OCI-LY7 (cell line): ENCODE measurements at places on chromosomes 16 and 17. TPM values are rescaled to one million over a fixed set of nuclear protein-coding genes. Genes with fewer than 3 reads are reported as not detected.

DNA sequence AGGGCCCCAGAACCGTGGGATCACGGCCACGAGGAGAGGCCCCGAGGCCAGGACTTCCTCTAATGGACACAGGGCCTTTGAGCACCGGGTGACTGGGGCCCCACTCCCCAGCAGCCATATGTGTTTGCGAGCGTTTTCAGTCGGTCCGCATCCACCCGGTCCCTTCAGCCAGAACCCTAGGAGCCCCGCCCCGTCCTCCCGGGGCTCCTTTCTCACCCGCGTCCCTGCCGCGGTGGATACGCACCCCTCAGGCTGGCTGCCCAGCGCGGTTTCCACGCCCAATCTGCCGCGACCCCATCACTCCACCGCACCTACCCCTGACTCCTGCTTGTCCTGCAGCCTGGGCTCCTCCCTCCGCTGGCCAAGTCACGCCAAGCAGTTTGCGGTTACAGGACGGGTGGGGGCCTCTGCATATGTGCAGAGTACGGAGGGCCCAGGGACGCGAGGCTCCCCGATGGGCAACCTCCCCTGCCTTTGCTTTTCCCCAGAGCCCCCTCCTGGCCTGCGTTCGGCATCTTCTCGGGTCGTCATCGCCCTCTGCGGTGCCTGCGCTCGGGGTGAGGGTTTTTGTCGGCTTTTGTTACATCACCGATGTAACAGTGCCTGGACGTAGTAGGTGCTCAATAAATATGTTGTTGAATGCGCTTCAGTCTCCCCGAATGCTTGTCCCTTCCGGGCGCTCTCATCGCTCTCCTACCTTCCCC, 1.0 kb upstream of the TTYH2 start:
- DNase-seq, result no peak

The CDH3 gene
- total RNA-seq, result 0.46 TPM in 1 of 2 replicates, not detected in the other

The TNFSF13 gene
- total RNA-seq, result 4.8 and 6.0 TPM in 2 replicates

DNA sequence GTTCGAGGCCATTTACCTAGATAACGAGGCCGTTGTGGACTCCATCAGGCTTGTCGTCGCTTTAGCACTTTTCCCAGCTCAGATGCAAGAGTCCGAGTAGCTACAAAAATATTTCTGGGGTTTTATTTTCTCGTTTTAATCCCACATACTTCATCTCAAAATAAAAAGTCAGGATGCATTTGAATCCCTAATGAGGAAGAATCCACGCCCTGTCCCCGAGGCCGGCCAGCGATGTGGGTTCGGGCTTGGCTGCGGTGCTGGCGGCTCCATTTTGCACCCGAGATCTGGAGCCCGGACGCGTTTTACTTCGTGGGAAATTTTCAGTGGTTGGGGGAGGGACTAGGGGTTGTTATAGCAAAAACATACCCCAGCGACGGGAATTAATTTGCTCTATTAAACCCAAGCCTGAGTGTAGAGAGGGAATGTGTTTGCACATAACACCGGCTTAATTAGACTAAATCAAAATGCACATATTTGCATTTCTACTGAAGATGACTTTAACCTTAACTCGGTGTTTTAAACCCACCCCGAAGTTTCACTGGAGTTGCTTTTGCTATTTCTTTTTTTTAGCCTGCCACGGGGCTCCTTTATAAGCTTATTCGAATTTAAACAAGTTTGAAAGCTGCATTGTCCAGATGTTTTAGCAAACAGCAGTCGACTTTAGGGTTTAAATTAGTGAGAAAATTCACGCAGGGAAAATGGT, 4.8 kb downstream of the IRX5 start:
- no peak for DNase-seq

The KRTAP9-8 gene
- not detected in 2 replicates for total RNA-seq

DNA sequence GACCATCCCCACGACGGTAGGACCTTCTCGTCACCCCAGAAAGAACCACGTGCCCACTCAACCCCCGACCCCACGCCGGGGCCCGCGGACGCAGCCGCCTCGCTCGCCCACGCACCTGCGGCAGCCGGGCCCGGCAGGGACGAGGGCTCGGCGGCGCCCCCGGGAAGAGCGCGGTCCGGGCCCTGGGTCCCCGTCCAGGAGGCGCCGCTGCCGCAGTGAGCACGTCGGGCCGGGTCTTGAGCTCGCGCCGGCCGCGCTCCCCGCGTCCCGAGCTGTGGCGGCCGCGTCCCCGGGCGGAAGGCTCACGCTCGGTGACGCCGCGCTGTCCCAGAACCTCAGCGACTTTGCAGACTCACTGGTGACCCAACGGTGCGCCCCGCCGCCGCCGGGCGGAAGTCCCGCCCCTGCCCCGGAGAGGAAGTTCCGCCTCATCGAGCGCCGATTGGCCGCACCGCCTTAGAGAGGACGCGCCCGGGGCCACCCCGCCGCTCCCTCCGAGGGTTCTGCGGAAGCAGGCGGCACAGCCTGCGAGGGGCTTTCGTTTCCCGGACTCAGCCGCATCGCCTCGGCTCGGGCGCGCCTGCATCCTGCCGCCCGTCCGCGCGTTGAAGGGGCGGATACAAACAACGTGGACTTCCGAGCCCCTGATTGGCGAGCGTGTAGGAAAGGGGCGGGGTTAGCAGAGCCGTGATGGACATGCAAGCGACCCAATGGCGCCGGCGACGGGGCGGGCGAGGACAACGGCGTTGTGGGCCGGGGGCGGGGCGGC, 793 bp upstream of the RAB40C start:
- peak; percentile 96 for DNase-seq

The MEOX1 gene
- total RNA-seq, result not detected in 2 replicates

GRCh38 chr16:50093607-50094539, 28.1 kb downstream of the HEATR3 start:
- no peak for DNase-seq

GRCh38 chr16:51734220-51734619, 583.1 kb upstream of the SALL1 start:
- DNase-seq, result no peak

GRCh38 chr16:4572715-4573114, 16.6 kb downstream of the C16orf96 start:
- no peak for DNase-seq

The SOST gene
- not detected in 2 replicates for total RNA-seq

GRCh38 chr16:11252482-11252931, 3.5 kb downstream of the SOCS1 start:
- no peak for DNase-seq

DNA sequence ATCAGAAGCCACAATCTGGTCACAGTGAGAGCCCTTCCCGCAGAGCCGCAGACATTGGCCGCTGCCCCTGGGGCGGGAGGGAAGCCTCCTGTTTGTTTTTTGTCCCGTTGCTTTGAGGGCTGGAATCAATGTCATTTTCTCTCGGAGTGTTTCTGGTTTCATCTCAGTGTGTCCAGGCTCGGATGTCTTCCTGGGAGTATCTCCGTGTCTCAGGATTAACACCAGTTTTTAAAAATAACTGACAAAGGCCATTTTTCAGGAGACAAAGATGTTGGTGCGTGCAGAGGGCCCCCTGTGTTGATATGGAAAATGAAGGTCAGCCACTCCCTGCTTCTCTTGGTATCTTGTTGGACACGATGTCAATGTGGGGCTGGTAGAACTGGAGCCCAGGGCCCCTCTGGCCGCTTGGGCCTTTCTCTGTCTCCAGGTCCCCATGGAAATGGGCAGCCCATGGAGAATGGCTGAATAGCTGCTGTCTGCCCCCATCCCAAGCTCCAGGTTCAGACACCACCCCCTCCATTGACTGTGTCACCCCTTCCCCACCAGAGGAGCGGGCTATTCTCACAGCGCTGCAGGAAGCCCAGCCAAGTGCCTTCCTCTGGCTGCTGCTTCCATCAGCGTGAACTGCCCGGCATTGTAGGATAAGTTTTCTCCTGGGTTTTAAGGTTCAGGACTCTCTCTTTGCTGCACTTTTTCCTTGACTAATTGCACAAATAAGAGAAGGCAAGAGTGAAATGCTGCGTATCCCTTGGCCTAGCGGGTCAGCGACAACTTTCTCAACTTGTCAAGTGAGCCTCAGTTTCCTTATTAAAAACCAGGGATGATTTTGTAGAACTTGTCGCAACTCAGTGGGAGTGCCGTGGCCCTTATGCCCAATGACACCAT, 72.2 kb upstream of the METTL9 start:
- DNase-seq, result no peak

GRCh38 chr17:32873114-32873513, 3.8 kb downstream of the MYO1D start:
- no peak for DNase-seq

DNA sequence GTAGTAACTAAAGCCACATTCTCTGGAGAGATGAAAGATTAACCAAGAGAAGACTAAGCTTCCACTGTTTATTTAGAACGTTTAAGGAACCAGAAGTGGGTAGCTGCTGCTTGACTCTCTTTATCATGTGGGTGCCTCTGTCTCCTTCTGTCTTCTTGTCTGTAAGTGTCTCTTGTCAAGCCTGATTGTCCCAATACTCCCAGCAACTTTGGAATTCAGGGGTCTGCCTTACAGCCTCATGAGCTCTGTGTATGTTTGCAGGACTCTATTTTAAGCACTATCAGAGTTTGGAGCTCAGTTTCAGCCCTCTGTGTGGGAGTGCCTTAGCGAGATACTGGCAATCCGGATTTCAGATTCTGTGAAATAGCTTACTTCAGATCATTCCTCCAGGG, 29.3 kb upstream of the SPACA3 start:
- DNase-seq, result no peak

DNA sequence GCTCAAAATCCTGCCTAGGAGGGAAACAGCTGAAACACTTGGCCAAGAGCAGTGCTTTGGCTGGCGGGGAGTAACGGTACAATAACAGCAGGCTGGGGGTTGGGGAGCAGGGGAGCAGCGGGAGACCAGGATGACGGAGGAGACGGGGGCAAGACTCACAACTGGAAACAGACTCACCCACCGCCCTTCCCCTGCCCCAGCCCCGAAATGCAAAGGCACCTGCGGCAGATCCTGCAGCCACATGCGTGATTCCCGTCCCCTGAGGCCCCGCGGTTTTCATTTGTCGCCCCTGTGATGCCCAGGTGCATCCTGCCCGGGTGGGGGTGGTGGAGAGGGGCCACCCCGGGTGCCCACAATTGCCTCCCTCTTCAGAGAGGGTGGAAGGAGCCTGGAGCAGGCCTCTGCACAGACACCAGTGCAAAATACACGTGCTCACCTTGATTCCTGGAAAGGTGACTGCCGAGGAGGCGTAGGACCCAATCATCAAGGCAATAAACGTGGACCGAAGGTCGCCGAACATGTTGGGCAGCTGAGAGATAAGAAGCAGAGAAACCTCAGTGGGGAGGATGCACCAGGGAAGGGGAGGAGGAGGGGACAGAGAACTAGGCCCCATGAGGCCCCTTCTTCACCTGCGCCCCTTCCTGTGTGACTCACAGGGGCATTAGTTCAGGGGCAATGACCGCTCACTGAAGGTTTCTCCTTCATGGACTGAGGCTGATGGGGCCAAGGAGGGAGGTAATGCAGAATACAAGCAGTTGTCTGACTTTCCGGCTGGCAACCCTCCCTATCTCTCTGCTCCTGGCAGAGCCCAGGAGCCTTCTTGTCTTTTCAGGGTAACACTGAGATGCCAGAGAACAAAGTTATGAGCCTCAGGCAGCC, 30.4 kb upstream of the PITPNA start:
- peak; percentile 94 for DNase-seq

- no peak for DNase-seq
These were observed 400.0 kb downstream of the SOX9 start for GRCh38 chr17:72520665-72521303.

GRCh38 chr17:81272616-81273015, 22.5 kb downstream of the SLC38A10 start:
- no peak for DNase-seq

- no peak for DNase-seq
These were observed 529 bp upstream of the ASPA start for GRCh38 chr17:3475251-3475685.

DNA sequence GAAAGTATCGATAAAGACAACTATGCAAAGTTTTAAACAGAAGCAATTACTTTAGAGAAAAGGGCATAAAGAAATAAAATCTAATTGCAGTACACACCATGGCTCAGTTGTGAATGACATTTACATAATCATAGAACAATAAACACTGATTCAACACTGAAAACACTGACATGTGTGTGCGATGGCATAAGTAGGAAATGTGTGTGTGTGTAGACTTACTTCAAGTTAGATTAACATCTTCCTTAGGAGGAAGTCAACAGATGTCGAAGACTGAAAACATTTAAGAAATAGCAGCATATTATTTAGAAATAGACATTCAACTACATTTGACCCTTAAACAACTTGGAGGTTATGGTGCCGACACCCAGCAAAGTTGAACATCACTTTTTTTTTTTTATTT, 172.4 kb downstream of the STX8 start:
- DNase-seq, result no peak

DNA sequence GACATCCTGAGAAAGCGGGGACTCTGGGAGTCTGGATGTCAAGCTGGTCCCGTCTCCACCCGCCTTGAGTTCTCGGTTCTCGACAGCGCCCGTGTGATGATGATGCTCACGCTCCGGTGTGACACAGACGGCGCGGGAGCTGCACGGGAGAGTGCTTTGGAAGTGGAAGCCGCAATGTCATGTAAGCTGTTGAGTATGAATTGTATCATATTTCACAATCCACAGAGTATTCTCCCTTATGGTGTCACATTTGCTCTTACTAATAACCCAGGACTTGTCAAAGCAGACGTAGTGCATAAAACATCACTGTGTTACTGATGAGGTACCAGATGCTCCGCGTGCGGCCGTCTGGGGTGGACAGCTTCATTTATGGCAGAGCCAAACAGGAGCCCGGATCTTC, 217.5 kb upstream of the CHMP6 start:
- no peak for DNase-seq

GRCh38 chr17:35089586-35090296, 26.2 kb upstream of the RFFL start:
- no peak for DNase-seq

GRCh38 chr17:260031-260791, 78.8 kb upstream of the DOC2B start:
- DNase-seq, result peak; percentile 16

The ITGAX gene
- not detected in 2 replicates for total RNA-seq

GRCh38 chr17:76562734-76563148, 22.9 kb downstream of the PRCD start:
- no peak for DNase-seq

DNA sequence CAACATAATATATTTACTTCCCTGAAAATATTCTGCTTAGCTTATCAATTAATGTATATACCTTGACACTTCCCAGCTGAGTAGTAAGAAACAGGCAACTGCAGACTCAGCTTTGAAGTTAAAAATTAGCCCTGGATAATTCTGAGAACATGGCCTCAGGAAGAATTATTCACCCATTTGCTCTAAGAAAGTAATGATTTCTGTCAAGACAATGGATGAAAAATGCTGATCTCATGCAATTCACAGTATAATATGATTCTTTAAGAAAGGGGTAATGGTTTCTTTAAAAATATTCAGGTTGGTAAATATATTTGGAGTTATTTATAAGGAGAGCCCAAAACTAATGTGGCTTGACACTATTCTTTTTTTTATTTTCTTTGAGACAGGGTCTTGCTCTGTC, 88.8 kb downstream of the CACNG1 start:
- no peak for DNase-seq

The IL17C gene
- total RNA-seq, result 0.50 and 0.86 TPM in 2 replicates

GRCh38 chr17:73742948-73743381, 98.7 kb upstream of the SDK2 start:
- DNase-seq, result no peak

The CFAP52 gene
- total RNA-seq, result not detected in 2 replicates
